ENCODE measurements at places on chromosomes 3 and 15. TPM values are rescaled to one million over a fixed set of nuclear protein-coding genes. Genes with fewer than 3 reads are reported as not detected.

- DNase-seq = no peak
These were observed 182.0 kb upstream of the BHLHE40 start for GRCh38 chr3:4797201-4797705.

The GTF2E1 gene
- total RNA-seq = 72.4 TPM

DNA sequence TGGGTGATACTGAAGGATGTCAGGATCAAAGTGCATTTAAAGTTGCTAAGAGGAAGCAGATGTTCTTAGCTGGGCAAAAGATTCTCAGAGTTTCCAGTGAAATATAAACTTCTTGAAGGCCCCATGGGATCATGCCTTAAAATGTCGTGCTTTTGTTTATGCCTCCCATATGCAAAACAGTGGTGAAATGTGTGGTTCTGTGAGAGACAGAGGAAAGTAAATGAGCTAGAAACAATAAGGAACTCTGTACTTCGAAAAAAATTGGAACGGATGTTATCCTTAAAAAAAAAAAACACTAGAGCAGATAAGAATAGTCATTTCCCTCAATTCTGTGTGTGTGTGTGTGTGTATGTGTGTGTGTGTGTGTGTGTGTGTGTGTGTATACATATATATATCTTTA is 497.0 kb upstream of the TBL1XR1 start:
- DNase-seq = no peak

The PIERCE2 gene
- 1.6 TPM for total RNA-seq

The PLA2G4F gene
- 0.16 TPM for total RNA-seq

DNA sequence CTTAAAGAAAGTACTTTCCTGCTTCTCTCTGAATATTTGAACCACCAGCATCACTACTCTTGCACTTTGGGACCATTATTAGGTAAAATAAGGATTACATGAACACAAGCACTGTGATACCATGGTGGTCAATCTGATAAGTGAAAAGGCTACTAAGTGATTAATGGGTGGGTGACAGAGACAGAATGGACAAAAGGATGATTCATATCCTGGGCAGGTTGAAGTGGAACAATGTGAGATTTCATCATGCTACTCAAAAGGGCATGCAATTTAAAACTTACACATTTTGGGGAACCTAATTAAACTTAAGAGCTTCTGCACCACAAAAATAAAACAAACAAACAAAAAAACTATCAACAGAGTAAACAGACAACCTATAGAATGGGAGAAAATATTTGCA is 172.0 kb upstream of the CD96 start:
- DNase-seq = no peak

GRCh38 chr3:112261742-112262141 is 32.3 kb downstream of the SLC9C1 start:
- DNase-seq = no peak

GRCh38 chr3:188458756-188459155 is 304.8 kb downstream of the LPP start:
- no peak for DNase-seq

DNA sequence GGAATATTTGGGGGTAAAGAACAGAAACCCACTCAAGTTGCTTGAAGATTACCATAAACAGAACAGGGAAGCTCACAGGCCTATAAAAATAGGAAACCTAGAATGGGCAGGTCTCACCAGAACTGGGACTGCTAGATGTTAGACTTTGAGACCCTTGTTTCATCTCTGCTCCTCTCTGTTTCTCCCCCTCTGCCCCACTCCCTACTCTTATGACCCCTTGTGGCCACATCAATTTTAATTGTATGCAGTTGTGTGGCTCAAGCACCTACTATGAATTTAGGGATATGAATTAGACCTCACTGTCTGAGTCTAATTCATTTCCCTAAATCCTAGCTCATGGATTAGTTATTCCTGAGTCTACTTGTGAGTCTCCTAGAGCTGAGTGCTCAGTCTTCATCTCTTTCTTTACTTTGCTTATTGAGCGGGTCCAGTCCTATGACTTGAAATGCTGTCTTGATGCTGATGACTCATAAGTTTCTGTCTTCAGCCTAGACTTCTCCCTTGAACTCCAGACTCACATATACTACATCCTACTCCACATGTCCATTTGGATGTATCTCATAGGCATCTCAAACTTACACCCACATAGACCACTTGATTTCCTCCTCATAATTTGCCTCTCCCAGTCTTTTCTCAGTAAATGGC is 78.7 kb downstream of the ITPR1 start:
- DNase-seq = no peak

- no peak for DNase-seq
These were observed 105.0 kb upstream of the GAP43 start for GRCh38 chr3:115518100-115518852.

Data from WTC11 (cell line).